Umbilical cord (tissue), 2 donors: ENCODE measurements at places on chromosomes 3 and 15.
A peak's percentile ranks its signal among the peaks of the same experiment; 100 is the strongest.

- DNase-seq: no peak
Observed at GRCh38 chr3:24161841-24162240, 216.8 kb downstream of the NR1D2 start.

- peak; percentile 50 for DNase-seq
Observed at GRCh38 chr15:61731099-61731498, 329.1 kb downstream of the VPS13C start.

DNA sequence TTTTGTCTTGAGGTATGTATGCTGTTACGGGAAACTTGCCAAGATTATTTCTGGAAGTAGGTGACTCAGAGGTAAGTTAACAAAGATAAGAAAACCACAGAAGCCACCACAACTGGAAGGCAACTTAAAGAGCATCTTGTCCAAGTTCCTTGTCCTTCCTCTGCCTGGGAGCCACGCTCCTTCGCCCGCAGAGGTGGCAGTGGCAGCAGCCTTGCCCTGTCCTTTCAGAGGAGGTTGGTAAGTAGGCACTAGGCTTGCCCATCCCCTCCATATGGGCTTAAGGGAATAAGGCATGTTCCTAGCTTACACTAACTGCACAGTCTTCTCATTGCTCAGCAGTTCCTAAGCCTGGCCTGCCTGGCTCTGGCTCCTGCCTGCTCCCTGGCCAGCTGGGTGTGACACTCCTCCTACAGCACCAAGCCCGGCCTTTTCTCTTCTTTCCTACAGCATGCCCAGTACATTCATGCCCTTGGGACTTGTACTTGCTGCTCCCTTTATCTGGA lies 48.0 kb upstream of the RAB6B start:
- peak; percentile 22 for DNase-seq

- no peak for DNase-seq
Observed at GRCh38 chr15:51855612-51856011, 26.2 kb downstream of the TMOD3 start.

- no peak for DNase-seq
Observed at GRCh38 chr15:55685286-55685685, 57.7 kb downstream of the PRTG start.

GRCh38 chr3:44649709-44650108 lies 1.2 kb downstream of the ZNF35 start:
- no peak for DNase-seq

DNA sequence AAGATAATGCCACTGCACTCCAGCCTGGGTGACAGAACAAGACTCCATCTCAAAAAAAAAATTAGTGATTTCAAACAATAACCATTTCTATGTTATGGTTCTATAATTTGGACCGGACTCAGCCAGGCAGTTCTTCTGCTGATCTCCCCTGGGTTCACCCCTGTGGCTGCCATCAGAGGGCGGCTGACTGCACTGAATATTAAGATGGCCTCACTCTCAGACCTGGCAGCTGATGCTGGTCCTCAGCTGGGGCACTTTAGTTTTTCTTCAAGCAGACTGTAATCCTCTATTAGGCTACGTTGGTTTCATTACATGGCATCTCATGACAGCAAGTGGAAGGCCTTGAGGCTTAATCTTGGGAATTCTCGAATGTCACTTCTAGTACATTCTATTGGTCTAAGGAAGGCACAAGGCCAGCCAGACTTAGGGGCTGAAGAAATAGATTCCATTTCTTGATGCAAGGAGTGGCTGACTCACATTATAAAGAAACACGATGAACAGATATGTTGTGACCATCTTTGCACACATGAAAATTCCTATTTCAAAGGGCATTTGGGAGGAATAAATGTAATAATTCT lies 12.8 kb downstream of the GALNT15 start:
- no peak for DNase-seq

DNA sequence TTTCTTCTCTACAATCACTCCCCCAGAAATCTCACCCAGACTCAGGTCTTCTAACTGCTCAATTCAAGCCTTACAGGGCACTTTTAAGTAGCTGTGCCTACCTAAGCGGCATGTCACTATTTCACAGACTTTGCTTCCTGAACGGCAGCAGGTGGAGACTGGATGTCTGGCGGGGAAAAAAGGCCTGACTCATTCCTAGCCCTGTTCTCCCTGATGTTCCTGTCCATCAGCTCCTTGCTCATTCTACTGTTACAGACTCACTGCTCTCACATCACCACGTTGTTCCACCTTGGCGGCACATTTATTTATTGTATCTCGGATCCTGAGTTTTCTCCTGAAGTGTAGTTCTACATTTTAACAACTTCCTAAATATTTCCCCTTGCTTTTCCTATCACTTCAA lies 52.6 kb upstream of the ATP11B start:
- DNase-seq: peak; percentile 47

DNA sequence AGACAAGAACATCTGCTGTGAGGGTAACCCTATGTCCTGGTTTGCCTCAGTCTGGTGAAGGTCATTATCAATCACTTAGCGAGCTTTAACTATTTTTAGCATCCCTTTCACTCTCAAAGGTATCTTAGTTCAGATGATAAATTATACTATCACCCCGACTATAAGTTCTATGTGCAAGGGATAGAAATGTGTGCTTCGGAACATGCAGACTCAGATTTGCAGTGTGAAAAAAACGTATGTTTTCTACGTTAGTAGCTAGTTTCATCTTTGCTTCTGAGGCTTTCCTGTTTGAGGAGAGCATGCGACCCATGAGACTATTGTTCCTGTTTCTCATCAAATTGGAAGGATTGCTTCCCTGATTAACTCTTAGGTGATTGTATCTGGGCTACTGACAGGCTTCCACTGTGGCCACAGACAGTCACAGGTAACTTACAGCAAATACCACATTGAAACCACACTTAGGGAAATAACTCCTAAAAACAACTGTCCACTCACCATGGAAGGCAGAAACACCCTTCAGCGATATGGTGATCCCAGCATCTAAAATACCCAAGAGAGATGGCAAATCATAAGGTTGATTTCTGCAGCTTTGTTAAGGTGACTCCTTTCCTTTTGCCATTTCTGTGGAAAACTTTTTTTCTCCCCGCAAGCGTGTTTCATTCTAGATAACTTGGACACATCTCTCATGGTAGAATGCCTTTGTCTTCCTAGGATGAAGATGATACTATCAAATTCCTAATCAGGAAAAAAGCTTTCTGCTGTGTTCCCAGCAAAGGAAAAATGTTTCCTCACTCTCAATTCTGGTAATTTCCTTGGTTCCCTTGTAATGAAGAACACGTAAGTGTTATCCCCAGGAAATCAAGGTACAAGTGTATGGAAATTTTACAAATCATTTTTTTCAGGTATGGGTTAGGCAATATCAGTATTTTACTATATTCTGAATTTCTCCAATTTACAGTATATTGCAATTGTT lies 5.2 kb downstream of the GCSAM start:
- no peak for DNase-seq

GRCh38 chr15:86178845-86179244 lies 99.2 kb downstream of the AGBL1 start:
- DNase-seq: no peak

- no peak for DNase-seq
Observed at GRCh38 chr3:44419116-44419922, 58.2 kb downstream of the ZNF445 start.

DNA sequence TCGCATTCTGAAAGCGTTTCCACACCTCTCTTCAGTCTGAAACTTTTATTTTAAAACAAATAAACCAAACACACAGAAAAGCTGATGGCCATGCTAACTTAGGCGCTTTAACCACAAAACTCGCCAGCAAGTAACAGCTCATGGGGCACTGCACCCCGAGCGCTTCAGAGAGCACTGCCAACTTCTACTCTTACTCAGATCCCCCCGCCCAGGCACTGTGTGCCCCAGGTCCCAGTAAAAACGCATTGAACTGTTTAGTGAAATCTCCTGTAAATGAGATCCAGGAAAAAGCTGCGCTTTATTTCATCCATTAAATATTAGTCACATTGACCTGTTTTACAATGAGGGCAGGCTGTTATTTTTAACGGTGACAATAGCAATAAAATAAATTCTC lies 99.7 kb downstream of the LRIG1 start:
- no peak for DNase-seq

DNA sequence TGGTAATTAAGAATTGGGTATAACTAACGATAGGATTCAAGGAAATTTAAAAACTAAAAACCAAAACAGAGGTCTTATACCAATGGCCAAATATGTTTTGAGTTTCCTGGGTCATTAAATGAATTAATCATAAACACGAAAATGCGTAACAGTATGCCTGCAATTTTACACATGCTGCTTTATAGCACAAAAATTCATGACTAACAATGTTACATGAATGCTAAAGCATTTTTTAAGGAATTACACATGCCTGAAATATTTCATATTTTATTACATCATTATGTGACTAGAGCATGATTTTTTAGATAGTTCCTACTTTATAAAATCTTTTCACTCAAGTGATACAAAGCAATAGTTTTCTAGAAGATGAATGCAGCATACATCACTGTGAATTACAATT lies 74.7 kb downstream of the ZNF148 start:
- DNase-seq: no peak

DNA sequence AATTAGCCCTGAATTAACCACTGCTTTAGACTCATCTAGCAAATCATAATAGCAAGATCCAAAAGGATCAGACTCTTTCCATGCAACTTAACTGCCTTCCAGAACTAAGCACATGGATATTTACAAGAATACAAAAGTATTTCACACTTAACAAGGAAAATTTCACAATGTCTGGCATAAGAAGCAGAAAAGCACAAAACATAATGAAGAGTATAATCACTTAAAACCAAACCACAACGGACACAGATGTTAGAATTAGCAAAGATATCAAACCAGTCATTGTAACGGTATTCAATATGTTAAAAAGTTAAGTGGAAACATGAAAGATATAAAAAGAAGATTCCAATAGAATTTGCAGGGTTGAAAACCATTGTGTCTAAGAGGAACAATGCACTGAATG lies 51.5 kb upstream of the COL6A6 start:
- DNase-seq: no peak

- DNase-seq: peak; percentile 95
Observed at GRCh38 chr15:98727115-98728040, 79.0 kb downstream of the IGF1R start.

- DNase-seq: no peak
Observed at GRCh38 chr15:82566690-82567089, 26.4 kb upstream of the RPS17 start.

GRCh38 chr3:195897081-195897852 lies 11.1 kb downstream of the TNK2 start:
- peak; percentile 51 for DNase-seq

DNA sequence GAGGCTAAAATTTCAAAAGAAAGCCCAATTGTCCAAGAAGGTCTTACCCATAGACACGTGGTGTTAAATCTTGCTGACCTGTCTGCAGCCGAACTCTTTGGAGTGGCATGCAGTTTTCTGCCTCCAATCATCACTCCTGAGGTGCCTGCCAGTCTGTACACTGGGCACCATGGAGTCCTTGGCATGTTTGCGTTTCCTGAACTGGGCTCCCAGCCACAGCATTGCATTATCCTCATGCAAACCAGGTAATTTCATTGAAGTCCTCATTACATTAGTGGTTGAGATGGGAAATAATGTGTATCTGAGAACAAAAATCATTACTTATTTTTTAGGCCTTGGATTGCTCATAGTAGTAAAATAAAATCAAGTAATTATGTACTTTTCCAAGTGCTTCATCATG lies 152.3 kb downstream of the AKAP13 start:
- no peak for DNase-seq

DNA sequence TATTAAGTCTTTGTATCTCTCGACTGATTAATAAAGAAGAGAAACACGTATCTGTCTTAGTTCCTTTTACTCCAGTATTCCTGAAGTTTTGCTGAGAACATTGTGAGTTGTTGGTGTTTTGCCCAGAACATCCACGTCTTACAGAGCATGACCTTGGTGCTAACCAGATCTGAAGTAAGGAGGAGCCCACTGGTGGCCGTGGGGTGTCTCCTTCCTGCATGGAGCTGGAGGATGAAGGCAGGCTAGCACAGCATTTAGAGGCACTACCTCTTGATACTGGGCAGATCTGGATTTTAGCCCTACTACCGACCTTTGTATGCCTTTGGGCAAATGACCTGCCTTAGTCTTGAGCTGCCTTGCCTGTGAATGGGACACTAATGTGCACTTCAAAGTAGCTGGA lies 28.9 kb upstream of the ESYT3 start:
- DNase-seq: no peak

- DNase-seq: peak; percentile 66
Observed at GRCh38 chr15:99452728-99453636, 112.8 kb upstream of the MEF2A start.

- peak; percentile 13 for DNase-seq
Observed at GRCh38 chr15:55195996-55196395, 745 bp downstream of the RSL24D1 start.

DNA sequence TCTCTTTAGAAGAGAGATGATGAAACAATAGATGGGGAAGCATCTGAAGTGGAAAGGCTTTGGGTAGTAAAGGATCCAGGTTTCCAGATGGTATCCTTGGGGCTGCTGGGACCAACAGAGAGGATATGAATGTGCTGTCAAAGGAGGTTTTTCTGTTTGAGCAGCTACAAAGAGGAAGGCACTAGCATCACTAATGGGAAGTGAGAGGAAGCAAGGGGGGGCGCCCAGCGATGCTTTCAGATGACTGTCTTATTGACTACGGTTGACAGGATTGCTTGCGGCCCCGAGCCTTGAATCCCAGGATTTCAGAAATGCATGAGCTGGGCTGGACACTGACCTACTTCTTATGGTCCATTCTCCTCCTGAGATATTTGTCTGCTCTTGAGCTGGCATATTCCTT lies 103.8 kb upstream of the GALNT15 start:
- DNase-seq: no peak

GRCh38 chr3:116141724-116142123 lies 303.6 kb downstream of the LSAMP start:
- no peak for DNase-seq

DNA sequence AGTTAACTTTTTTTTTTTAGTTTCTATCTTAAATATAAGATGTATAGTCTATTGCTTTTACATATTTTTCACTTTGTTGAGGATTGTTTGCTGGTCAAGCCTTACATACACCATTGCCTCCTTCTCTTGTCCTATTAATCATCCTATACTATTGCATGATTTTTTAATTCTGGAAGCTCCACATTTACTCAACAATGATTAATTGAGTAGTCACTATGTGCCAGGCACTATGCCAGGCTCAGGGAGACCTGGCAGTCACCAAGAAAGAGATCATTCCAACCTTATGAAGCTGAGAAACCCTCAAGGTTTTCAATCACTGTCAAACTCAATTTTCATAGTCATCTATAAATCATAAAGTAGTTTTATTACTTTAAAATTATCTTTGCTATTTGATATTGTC lies 626.2 kb downstream of the IGSF11 start:
- DNase-seq: no peak

DNA sequence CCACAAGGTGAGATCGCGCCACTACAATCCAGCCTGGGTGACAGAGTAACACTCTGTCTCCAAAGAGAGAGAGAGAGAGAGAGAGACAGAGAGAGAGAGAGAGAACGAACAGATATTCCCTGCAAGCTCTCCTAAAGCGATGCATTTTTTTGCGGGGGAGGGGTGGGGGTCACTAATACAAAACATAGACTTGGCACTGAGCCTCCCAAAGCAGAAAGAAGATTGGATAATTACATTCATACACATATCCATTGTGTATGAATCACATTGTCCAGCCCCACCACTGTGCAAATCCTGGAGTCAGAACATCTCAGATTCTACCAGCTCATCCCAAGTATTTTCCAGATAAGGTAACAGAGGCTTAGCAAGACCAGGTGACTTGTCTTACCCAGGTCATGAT lies 459.9 kb downstream of the MAGI1 start:
- no peak for DNase-seq
